ENCODE measurements at places on chromosomes 13 and 19.

- no peak for DNase-seq
These were observed 48.4 kb downstream of the CYP4F22 start for GRCh38 chr19:15556634-15557181.

GRCh38 chr19:29610213-29610573, 4.1 kb downstream of the POP4 start:
- no peak for DNase-seq

GRCh38 chr19:14006766-14007562, 844 bp upstream of the RFX1 start:
- no peak for DNase-seq

DNA sequence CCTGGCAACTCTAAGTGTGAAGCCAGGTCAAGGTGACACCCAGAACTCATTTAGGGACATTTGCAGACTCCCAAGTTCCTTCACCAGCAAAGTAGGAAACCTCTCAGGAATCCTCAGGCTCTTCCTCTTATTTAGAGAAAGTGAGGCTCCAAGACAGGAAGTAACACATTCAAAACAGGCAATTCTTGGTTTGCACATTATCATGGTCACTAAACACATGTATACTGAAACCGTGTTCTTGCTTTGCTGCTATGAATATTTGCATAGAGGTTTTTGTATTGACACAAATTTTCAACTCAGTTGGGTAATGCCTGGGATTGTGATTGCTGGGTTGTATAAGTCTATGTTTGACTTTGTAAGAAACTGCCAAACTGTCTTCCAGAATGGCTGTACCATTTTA, 13.2 kb upstream of the URI1 start:
- no peak for DNase-seq

GRCh38 chr13:114049026-114049425, 75.2 kb upstream of the C13orf46 start:
- no peak for DNase-seq

DNA sequence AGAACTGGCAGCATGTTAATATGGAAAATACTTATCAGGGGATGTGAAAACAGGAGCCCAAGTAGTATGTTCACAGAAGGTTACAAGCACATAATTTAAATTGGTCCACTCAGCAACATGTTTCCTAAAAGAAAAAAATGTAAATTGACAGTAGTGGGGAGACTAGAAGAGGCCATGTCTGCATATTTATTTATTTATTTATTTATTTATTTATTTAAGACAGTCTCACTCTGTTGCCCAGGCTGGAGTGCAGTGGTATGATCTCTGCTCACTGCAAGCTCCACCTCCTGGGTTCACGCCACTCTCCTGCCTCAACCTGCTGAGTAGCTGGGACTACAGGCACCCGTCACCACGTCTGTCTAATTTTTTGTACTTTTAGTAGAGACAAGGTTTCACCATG, 13.7 kb upstream of the ZNF8 start:
- DNase-seq = no peak

GRCh38 chr13:66926200-66926850, 303.8 kb downstream of the PCDH9 start:
- DNase-seq = no peak

DNA sequence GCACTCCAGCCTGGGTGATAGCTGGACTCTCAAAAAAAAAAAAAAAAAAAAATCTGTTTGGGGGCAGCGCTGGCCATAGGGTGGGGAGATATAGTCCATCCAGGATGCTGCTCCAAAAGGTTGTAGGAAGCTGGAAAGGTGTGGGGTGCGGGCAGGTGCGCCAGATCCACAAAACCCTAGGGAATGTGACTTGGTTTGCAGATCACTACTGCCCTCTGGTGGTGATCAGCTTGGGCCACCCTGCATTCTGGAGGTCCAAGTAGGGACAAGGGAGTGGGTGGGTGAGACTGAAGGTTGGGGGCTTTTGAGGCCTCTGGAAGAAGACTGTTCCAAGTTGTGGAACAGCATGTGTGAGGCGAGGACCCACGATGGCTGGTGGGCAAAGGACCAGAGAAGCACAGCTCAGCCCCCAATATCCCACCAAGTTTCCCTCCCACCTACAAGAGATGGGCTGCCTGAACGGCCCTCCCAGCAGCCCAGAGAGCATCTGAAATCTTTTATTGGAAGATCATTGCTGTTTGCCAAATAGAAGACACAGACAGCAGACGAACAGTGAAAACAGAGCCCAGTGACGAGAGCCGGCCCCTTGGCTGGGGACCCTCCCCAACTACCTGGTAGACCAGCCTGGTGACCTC, 10.4 kb upstream of the TYK2 start:
- peak; percentile 71 for DNase-seq

DNA sequence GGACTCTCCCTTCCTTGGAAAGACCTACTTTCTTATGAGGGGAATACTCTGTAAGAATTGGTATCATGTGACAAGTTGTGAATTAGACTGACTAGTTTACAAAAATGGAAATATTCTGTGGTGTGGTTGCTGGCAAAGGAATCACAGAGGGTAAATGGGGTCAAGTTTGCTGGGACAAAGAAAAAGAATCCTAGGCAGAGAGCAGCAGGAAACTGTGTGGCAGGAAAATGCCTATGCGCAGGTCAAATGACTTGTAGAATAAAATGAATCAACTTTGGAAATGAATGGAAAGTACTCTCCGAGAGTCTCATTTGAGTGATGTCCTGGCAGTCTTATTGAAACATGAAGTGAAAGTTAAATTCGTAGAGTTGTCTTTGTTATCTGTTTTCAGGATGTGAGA, 1250.7 kb downstream of the UQCRFS1 start:
- no peak for DNase-seq

DNA sequence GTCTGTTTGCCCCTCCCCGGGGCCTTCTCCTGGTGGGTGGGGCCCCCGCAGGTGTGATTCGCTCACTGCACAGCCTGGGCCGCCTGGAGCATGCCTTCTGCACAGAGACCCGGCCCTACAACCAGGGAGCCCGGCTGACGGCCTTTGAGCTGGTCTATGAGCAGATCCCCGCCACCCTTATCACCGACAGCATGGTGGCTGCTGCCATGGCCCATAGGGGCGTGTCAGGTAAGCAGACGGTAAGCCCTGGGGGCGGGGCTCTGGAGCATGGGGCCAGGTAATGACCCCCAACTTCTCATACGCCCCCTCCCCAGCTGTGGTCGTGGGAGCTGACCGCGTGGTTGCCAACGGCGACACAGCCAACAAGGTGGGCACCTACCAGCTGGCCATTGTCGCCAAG, 4.2 kb downstream of the MRI1 start:
- no peak for DNase-seq

- DNase-seq = no peak
These were observed 9.9 kb downstream of the PALM3 start for GRCh38 chr19:14051980-14052379.

GRCh38 chr13:101631395-101631794, 178.9 kb downstream of the ITGBL1 start:
- no peak for DNase-seq

DNA sequence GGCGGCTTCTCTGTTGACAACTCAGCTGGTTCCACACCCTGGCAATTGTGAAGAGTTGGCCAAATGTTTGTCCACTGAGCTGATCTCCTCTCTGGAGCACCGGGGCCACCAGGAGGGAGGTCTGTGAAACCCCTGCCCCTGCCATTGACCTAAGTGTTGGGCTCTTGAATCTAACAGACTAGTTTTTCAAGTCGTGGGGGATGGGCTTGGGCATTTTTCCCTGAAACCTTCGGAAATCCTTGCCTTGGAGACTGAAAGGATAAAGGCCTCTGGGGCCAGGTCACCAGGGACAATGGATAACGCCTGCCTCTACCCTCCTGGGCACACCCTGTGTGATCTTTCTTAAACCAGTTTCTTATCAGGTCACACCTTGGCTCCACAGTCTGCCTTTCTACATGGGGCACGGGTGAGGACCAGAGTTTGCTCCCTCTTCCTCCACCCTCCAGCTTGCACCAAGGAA, 881 bp downstream of the GEMIN7 start:
- DNase-seq = no peak

- peak; percentile 62 for DNase-seq
These were observed 432.4 kb downstream of the SLITRK1 start for GRCh38 chr13:83449668-83450395.
